ENCODE measurements at places on chromosomes 2 and 18.

GRCh38 chr2:216195565-216196029 lies 86.4 kb downstream of the XRCC5 start:
- DNase-seq, result no peak

DNA sequence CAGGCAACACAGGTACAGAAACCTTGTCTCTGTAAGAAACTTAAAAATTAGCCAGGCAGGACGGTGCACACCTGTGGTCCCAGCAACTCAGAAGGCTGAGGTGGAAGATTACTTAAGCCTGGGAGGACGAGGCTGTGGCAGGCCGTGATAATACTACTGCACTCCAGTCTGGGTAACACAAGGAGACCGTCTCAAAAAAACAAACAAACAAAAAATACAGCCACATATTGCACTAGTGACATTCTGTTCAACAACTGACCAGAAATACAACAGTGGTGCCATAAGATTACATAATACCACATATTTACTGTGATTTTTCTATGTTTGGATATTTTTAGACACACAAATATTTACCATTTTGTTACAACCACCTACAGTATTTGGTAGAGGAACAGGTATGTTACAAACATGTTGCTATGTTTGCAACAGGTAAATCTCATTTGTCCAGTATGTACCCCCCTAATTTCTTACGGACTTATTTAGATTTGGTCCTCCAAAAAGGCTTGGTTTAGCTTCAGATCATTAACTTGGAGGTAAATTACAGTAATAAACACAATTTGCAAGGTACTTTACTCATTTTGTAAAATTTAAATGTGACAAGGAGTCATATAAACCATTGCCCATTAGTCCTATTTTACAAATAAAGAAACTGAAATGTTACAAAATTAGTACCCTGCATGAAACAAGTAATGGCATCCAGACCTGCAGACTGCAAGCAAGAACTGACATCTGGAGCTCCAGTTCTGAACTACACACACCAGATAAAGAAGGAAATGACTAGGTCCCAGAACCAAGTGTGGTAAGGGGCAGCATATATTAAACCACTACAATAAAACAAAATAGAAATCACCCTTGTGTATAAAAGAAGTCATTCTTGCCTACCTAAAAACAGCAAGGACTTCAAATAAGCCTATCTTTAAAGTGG lies 36.8 kb downstream of the TRIP12 start:
- DNase-seq, result no peak

- peak; percentile 71 for DNase-seq
These were observed 137.5 kb downstream of the TPO start for GRCh38 chr2:1550658-1551316.

DNA sequence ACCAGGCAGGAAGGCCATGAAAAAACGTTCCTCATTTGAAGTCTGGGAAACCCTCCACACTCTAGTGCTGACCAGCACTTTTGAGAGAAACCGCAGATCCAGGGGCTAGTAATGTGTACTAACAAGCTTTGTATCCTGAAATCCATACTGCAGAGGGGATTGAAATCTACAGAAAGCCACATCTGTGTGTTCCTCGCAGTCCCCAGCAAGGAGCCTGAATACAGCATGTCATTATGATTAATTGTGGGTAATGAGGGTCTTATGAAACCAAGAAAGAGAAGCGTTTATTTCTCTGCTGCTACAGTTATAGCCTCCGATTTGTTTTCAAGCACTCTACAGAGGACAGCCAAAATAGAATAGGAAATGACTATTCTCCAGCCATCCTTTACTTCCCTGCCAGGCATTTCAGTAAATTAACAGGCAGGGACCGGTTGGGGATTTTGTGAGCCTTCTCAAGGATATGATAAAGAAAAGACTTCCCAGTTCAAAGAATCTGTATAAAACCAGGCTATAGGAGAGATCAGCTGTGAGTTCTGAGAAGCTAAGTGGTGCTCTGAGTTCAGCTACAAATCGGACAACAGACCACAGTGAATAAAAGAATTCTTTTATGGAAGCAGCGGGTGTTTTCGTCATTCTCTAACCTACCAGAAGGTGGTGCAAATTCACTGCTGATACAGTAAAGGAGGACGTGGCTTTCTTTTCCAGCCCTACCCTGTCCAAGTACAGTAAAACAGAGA lies 133.4 kb downstream of the INSIG2 start:
- DNase-seq, result peak; percentile 76

- DNase-seq, result no peak
These were observed 269.4 kb downstream of the LOXHD1 start for GRCh38 chr18:46387441-46388131.

GRCh38 chr2:102129951-102130646 lies 12.4 kb upstream of the IL1R1 start:
- DNase-seq, result no peak

- no peak for DNase-seq
These were observed 4.9 kb upstream of the IL1B start for GRCh38 chr2:112841295-112842044.
